ENCODE measurements at places on chromosomes 5 and 9. TPM values are rescaled to one million over a fixed set of nuclear protein-coding genes. Genes with fewer than 3 reads are reported as not detected.

Gene ADAMTS12
- total RNA-seq = not detected

Gene GLRA1
- total RNA-seq = not detected

Gene MED7
- total RNA-seq = 14.7 TPM

Gene DDX4
- total RNA-seq = not detected

Gene KIF24
- 3.3 TPM for total RNA-seq

Gene TNC
- 49.8 TPM for total RNA-seq

Gene SLC2A6
- total RNA-seq = 0.32 TPM

Gene CYFIP2
- 50.8 TPM for total RNA-seq

Gene OR1Q1
- not detected for total RNA-seq

Gene PALM2AKAP2
- 9.1 TPM for total RNA-seq

Gene LPAR1
- 0.47 TPM for total RNA-seq

Gene MEGF10
- not detected for total RNA-seq

Gene LCP2
- total RNA-seq = not detected

Gene TLX3
- total RNA-seq = not detected

Gene TEX48
- not detected for total RNA-seq

Gene C5orf52
- not detected for total RNA-seq

Gene WNK2
- 0.29 TPM for total RNA-seq

Gene TOR4A
- 20.6 TPM for total RNA-seq

Gene AJM1
- 5.6 TPM for total RNA-seq

Gene MZB1
- not detected for total RNA-seq

Gene SPINK7
- total RNA-seq = not detected

Gene CDH6
- total RNA-seq = not detected

Gene GPR150
- not detected for total RNA-seq

Gene MYO10
- 35.7 TPM for total RNA-seq

Gene AFAP1L1
- 4.8 TPM for total RNA-seq
